ENCODE measurements at places on chromosomes 7 and 10. TPM values are rescaled to one million over a fixed set of nuclear protein-coding genes. Genes with fewer than 3 reads are reported as not detected.

DNA sequence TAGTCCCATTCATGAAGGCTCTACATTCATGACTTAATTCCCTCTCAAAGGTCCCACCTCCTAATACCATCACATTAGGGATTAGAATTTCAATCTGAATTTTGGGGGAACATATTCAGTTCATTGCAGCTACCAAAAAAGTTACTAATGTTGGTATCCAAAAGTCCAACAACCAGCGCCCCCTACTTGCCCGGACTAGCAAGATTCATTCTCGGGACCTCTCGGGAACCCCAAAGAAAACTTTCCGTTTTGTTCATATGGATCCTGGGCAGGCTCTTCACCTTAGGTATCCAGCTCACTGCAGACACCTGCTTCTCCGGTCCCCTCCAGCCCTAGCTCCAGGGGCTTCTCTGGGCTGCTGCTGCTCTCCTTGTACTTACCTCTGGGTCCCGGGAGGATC is 8.9 kb upstream of the GRK5 start:
- no peaks in the 10 kb centered on the region for H3K4me1 ChIP-seq
- no peak overlapping the region for H3K4me3 ChIP-seq
- DNase-seq, result no peak
- H3K27ac ChIP-seq, result no peak overlapping the region
- H3K36me3 ChIP-seq, result no peaks in the 10 kb centered on the region

DNA sequence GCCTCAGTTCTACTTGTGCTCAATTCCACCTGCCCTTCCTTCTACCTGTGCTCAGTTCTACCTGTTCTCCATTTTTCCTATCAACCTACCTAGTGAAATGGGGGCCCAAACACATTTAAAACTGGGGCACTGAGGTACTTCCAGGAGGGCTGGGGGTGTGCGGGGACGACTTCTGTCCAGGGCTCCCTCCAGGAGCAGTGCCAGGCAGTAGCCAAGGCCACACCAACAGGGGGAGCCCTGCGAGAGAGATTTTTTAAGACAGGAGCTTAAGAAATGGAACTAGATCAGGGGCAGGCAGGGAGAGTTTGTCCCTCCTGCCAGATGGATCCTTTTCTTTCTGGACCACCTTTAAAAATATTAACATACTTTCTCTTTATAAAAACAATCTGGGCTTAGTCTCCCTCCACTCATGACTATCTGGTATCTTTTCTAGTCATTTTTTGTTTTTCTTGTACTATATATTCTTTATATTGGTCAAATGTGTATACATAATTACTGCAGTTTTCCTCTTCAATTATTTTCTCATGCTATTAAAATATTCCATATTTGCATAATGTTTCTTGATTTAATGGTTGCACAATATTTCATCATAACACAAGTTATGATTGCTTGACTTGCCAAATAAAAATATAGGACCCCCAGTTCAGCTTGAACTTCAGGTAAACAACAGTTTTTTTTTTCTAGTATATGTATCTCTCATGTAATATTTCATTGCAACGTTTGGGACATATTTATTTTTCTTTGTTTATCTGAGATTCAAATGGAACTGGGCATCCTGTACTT is 47.3 kb upstream of the INSYN2A start:
- no peak for DNase-seq
- no peak overlapping the region for H3K4me3 ChIP-seq
- peaks cover 6% of the 10 kb centered on the region for H3K36me3 ChIP-seq
- no peaks in the 10 kb centered on the region for H3K27me3 ChIP-seq

GRCh38 chr10:110324805-110325280 is 20.1 kb upstream of the SMNDC1 start:
- no peaks in the 10 kb centered on the region for H3K36me3 ChIP-seq
- no peaks in the 10 kb centered on the region for H3K4me1 ChIP-seq
- no peaks in the 10 kb centered on the region for H3K27me3 ChIP-seq
- no peak for DNase-seq
- no peak overlapping the region for H3K27ac ChIP-seq

DNA sequence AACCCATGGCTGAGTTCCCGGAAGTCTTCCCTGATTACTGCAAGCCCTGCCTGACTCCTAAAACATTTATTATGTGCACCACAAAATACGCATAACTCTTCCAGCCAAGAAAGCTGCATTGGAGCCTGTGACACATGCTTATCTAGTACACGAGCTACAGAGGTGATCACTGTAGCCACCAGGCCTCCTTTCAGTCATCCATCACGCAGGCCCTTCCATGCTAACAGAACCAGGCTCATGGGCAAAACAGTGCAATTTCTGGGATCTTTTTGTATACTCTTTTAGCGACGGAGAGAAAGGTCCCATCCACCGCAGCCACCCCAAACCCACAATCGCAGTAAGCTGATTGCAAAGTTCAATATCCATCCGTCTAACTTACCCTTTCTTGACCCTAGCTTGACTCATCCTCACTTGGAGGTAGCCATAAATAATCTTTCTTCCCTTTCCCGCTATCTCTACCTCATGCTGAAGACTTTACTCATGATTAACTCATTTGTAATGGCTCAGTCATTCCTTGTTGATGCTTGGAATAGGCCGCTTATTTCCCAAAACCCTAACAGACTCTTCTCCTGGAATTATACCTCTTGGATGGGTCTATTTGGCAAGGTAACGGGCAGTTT is 1203.5 kb downstream of the TYW1 start:
- no peaks in the 10 kb centered on the region for H3K27me3 ChIP-seq
- H3K4me1 ChIP-seq, result no peaks in the 10 kb centered on the region
- H3K36me3 ChIP-seq, result no peaks in the 10 kb centered on the region
- H3K27ac ChIP-seq, result no peak overlapping the region

DNA sequence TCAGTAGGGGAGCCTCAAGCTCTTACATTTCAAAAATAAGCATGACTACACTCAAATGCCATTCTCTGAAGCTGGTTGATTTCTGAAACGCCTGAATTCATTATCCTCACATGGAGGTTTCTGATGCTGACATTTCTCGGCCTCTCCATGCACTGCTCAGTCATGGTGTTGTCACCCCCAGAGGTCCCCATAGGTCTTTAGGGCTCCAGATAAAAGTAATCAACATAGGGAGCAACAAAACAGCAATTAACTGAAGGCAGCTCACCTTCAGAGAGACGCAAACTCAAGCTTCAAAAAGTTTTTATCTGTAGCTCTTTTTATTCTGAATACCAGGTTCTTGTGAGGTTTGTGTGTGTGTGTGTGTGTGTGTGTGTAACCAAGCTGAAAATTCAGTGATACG is 223.2 kb upstream of the LRRN3 start:
- no peak overlapping the region for H3K27ac ChIP-seq
- H3K27me3 ChIP-seq, result no peaks in the 10 kb centered on the region
- H3K4me3 ChIP-seq, result no peak overlapping the region

DNA sequence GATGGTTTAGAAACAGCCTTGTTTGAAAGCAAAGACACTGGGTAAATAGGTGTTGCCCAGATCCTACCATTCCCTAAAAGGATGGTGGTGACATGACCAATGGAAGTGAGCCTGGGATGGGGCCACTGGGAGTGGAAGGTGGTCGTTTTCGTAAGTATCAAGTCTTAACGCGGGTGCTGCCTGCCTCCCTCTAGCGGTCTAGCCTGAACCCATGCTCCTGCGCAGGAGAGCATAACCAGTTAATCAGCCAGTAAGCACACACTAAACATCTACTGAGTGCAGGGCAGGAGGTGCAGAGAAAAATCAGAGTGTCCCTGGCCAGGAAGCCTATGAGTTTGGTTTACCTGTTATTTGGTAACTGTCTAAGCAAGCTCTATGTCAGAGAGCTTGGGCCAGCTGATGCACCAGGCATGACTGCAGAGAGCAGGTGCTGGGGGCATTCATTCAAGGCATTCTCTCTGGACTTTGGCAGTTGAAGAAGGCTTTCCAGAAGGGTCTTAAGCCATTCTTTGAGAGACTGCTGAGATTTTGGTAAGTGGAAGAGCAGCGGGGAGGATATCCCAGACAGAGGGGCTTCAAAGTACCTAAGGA is 930 bp downstream of the GARIN1A start:
- no peaks in the 10 kb centered on the region for H3K4me1 ChIP-seq
- no peak overlapping the region for H3K27ac ChIP-seq
- no peak overlapping the region for H3K4me3 ChIP-seq
- no peaks in the 10 kb centered on the region for H3K36me3 ChIP-seq
- H3K27me3 ChIP-seq, result no peaks in the 10 kb centered on the region

DNA sequence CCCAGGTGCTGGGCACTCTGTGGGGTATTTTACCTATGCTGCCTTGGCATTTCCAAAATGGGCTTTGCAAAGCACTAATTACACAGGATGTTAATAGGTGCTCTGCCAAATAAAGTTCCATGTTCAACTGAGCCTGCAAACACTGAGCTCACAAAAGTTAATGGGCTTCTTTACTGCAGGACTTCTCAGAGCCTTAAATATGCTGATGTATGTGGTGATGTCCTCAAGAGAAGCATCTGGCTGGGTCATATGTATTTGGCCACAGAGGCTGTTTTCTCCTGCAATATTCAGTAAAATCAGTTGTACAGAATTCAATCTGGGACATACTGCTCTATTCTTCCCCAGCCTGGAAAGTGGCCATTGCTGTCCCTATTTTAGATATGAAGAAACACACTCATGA is 31.3 kb downstream of the GRID1 start:
- no peaks in the 10 kb centered on the region for H3K27me3 ChIP-seq
- H3K4me1 ChIP-seq, result no peaks in the 10 kb centered on the region
- no peak for DNase-seq
- H3K27ac ChIP-seq, result no peak overlapping the region

DNA sequence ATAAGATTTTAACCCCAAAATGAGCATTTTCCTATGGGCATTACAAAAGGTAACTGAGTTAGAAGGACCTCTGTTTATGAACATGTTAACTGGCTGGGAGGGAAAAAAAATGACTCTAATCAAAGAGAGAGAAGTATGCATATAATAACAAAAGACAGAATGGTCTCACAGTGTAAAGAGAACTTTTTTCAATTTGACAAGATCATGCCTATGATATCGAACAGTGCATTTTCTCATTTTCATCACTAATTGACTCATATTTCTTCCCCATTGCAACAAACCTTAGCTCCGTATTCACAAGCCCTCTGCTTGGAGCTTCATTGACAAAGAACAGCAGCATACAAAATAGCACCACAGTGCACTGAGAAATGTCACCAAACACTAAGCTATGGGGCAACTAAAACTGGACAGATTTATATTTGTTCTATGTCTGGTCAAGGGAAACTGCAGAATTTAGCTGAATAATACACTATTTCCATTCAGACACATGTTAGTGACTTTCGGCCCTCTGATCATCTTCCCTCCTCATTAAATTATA is 45.6 kb downstream of the SMURF1 start:
- no peak for DNase-seq
- no peaks in the 10 kb centered on the region for H3K27me3 ChIP-seq
- H3K27ac ChIP-seq, result peak overlapping the region; percentile 71
- H3K36me3 ChIP-seq, result no peaks in the 10 kb centered on the region
- H3K4me1 ChIP-seq, result no peaks in the 10 kb centered on the region
- no peak overlapping the region for H3K4me3 ChIP-seq

Gene SPAG6
- total RNA-seq, result not detected

Gene TRIP6
- total RNA-seq, result 49.8 TPM

Gene ABCA13
- total RNA-seq, result 0.29 TPM

Gene PIK3AP1
- 9.8 TPM for total RNA-seq

Gene ANKRD1
- not detected for total RNA-seq

Gene PKD1L1
- 0.32 TPM for total RNA-seq
